ENCODE measurements at places on chromosomes 13 and 19. TPM values are rescaled to one million over a fixed set of nuclear protein-coding genes. Genes with fewer than 3 reads are reported as not detected.

NUDT15 gene
- 25.0 TPM for total RNA-seq

DNA sequence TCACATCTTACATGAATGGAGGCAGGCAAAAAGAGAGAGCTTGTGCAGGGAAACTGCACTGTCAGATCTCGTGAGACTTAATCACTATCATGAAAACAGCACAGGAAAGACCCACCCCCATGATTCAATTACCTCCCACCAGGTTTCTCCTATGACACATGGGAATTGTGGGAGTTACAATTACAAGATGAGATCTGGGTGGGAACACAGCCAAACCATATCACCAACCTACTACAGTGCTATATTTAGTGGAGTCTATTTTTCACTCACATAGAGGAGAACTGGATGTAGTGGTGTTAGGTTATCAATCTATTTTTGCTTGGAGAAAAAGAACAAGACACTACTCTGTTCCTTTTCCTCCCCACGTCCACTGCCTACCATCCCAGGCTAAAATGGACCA is 276.6 kb downstream of the KCTD12 start:
- DNase-seq, result no peak

DNA sequence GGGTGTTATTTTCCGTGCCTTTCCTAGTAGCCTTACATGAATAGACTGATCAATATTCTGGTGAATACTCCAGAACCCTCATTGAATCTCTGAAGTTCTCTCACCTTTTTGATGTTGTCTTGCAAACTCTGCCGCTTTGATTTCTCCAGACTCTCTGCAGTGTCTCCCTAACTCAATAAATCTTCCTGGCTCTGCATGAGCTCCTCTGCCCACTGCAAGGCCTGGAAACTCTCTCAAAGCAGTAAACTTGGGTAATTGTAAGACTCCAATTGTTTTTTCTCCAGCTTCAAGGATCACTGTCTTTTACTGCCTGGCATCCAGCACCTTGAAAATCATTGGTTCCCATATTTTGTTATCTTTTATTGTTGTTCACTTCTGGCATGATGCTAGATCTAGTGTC is 198.4 kb downstream of the GPC5 start:
- DNase-seq, result no peak

SIAH3 gene
- total RNA-seq, result not detected

DNA sequence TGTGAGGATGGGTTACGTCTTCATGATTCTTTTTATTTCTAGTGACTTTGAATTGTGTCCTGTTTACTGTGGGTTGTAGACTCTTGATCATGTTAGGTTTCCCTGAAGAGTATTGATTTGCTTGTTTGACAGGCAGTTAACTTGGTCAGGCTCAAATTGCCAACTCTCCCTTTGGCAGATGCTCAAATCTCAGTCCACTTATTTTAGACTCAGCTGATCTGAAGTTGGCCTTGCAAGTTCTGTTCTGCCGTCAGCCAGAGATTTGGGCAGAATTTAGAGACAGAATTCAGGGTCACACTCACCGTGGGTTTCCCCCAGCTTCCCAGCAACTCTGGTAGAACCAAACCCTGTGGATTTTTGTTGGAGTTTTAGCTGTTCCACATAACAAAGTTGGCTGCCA is 71.6 kb upstream of the TEX29 start:
- DNase-seq, result no peak

TMIGD2 gene
- not detected for total RNA-seq

DNA sequence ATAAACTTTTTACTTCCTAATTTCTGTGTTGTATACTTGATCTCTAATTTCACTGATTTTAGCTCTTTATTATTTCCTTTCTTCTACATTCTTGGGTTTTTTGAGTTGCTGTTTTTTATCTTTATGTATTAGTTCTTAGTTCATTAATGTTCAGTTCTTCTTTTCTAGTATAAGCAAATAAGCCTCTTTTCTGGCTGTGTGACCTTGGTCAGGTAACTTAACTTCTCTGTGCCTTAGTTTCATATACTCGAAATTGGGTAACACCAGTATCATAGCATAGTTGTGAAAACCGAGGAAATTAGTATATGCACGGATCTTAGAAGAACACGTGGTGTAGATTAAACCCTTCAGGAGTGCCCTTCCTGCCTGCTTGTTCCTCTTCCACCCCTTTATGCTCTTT is 130.2 kb upstream of the C1QTNF9B start:
- no peak for DNase-seq

GRCh38 chr19:807627-808422 is 10.6 kb downstream of the PTBP1 start:
- DNase-seq, result no peak

APOC1 gene
- total RNA-seq, result not detected

DNA sequence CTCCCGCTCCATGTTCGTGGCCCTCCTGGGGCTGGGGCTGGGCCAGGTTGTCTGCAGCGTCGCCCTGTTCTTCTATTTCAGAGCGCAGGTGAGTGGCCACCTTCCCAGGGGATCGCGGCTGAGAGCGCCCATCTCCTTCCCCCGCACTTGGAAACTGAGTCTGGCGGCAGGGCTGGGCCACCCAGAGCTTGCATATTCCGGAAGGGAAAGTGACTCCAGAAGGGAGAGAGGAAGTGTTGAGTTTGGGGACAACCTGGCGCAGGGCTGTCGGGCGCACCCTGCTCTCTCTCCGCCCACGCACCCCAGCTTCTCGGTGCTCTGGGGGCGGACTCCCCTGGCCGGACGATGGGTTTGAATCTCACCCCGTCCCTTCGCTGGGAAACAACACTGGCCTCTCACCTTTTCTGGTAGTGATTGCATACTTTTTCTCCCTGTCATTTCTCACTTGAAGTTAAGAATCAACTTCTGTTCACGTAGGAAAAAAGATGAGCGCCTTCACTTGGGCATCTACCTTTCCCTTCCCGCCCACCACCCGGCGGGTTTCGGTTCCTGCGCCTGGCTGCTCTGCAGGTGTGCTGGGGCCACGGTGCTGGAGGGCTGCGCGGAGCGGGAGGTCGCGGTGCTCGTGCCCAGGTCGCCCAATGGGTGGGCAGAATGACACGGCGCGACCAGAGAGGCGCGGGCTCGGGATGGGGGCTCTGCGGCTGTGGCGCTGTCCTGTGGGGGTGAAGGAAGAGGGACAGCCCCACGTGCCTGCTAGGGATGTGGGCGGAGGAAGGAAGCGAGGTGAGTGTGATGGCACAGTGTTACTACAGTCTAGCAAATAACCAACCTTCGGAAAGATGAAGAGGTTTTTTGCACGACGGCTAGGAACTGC is 721 bp downstream of the TNFSF11 start:
- no peak for DNase-seq

DNA sequence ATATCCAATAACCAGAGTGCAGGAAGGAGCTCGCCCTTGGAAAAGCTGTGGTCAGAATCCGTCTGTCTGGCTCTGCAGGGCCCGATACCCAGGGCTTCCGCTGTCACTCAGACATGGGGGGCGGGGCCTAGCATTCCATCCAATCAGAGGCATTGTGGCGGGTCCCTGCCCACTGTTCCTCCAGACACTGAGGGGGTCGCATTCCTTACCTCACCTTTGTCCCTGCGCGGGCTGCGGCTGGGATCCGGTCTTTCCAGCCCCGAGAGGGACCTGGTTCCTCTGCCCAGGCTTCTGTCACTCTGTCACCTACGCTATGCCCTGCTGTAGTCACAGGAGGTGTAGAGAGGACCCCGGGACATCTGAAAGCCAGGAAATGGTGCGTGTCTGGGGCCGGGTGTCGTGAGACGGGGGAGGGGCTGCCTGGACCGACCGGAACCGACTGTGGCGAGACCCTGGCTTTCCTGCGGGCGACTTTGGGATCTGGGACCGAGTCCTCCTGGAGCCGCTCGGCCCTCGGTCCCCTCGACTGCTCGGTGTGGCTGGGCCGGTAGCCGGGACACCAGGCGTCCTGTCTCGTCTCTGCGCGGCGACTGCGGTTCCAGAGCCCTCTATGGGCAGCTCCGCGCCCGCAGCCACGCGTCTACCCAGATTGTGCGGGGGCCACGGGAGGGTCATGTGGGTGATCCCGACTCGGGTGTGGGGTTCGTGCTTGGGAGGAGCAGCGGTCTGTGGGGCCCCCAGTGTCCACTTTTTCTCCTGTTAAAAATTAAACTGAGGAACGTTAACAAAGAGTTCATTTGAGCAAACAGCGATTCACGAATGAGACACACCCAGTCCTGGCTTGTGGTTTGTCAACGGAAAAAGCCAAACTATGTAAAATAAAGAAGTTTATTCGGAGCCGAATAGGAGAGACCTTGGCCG is at the start of gene ZNF69:
Gene ZNF69, plus strand, starts transcription at position 172 of the 921 bp plus-strand sequence. Its CDS starts 142 bp downstream, at position 314.
- peak; percentile 54 for DNase-seq

DNA sequence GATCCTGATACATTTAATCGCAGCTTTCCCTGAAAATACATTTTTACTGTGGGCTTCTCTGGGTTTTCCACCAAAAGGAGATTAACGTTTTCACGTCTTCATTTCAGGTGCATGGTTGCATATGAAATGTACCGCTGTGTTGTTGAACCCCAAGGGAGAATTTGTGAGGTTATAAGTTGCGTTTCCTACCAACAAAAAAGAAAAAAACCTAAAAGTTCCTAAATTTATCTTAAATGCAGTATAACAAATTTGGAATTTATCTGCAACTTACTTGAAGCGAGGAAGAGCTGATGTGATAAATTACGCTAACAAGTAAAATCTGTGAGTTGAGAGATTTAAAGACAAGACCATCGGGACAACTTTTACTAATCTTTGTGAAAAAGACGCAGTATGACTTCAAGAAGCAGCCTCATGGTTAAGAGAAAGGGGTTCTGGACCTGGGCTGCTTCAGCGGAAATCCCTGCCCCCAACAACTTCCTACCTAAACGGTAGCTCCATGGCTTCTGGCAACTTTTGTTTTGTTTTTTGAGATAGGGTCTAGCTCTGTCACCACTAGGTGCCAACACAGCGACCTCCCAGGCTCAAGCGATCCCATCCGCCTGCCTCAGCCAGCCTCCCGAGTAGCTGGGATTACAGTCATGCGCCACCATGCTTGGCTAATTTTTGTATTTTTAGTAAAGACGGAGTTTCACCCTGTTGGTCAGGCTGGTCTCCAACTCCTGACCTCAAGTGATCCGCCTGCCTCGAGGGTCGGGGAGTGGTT is 958 bp upstream of the OBI1 start:
- peak; percentile 3 for DNase-seq

TMC4 gene
- 0.45 TPM for total RNA-seq

DNA sequence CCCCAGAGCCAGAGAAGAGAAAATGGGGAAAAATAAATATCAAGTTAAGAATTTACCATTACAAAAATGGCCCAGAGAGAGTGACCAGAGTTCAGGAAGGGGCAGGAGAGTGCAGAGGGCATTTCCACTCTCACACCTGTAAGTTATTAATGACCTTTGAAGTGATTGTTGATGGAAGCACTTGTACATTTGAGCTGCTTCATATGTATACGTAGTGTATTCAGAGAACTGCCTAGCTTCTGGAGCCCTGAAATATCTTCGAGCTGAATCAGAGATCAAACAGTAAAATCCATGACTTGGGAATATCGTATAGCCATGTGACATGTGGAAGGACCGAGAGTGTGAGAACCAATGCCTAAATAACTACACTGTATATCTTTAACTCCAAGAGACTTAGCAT is 49.2 kb upstream of the PCCA start:
- DNase-seq, result peak; percentile 3

DNA sequence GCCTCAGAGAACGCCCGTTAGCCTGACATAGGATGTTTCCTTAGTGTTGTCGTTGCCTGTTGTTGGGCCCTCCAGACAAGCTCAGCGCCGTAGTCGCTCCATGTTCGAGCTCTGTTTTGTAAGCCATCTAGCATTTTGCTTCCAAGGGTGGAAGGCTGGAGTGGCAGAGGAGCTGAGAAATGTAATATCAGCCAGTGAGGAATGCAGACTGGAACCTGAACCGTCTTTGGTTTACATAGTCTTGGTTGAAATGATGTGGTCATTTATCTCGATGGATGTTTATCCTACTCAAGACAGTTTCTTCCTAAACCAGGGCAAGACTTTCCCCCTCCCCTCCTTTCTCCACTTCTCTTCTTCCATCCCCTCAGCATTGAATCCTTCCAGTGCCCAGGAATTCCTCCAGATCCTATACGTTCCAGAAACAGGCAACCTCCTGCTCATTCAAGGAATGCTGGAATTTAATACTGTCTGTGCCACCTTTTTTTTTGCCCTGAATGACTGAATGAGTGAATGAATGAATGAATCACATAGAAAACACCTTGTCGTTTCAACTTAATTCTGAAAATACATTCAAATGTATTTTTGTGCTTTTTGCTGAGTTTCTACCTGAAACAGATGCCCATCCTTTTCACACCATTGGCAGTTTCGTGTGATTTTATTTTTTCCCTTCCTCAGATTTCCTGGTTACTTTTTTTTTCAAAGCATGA is 109.5 kb upstream of the MBNL2 start:
- DNase-seq, result no peak

DNA sequence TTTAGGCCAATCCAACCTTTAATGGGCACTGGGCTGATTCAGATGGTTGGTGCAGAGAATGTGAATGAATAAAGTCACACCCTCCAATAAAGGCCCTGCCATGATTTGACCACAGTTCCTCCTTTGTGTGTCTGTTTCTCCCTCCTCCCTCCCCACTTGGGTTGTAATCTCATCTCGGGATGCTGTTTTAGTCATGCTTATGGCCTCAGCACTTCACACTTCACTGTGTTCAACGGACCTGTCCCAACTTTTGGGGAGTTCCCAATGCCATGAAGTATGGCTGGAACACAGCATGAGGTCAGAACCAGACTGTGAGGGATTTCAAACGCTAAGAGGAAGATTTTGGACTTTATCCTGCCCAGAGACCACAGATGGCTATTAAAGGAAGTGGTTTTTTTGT is 5.6 kb upstream of the RAB8A start:
- peak; percentile 42 for DNase-seq

TMEM221 gene
- total RNA-seq, result not detected

DNA sequence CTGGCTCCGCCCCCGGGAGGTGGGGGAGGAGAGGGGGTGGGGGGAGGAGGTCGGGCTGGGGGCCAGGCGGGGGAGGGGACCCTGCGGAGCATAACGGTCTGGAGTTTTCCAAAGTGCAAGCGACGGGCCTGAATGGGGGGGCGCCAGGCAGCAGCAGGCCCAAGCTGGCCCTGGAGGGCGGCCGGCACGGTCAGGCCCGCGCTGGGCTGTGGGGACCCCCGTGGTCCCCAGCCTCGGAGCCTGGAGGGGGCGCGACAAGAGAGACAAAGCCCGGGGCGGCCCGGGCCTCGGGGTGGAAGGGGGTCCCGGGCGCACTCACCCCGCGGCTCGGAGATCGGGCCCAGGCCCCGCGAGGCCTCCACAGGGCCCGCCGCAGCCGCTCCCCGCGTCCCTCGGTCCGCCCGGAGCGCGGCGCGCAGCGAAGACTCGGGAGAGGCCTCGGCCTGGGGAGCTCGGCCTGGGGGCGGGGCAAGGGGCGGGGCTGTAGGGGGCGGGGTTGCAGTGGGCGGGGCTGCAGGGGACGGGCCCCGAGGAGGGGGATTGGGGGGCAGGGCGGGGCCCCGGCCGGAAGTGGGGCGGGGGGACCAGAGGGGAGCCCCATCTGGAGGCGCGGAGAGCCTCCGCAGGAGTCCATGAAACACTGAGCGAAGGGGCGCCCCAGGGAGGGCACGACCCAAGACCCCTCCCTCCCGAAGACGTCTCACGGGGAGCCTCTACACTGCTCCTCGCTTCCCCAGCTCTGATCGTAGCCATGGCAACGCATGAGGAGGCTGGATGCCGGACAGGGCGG is 47.6 kb downstream of the PTPRS start:
- DNase-seq, result peak; percentile 74

GRCh38 chr19:50994129-50994528 is 7.3 kb downstream of the KLK8 start:
- DNase-seq, result no peak

GRCh38 chr19:39845584-39845932 is 621 bp downstream of the FBL start:
- DNase-seq, result no peak

All from HFFc6 (cell line).